ENCODE measurements at places on chromosomes 11 and 22.
A peak's percentile ranks its signal among the peaks of the same experiment; 100 is the strongest.

GRCh38 chr22:35476341-35476740 lies 64.3 kb upstream of the RASD2 start:
- no peak for DNase-seq

- no peak for DNase-seq
Measured at GRCh38 chr11:61172888-61173287, 11.7 kb upstream of the VPS37C start.

DNA sequence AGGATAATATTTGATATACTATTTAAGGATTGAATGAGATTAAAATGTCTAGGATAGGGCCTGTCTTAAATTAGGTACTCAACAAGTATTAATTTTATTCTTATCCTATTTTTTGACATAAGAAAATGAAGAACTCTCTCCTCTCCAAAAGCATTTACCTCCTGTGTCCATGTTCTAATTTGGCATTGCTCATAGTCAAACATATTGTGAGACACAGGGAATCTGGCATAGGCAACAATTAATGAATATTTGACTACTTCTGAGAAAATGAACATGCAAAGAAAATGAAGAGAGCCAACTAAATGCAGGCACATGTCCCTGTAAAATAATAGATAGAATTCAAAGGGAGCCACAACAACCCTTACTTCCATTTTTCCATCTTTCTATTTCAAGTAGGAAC lies 198.5 kb upstream of the C11orf87 start:
- DNase-seq = no peak

GRCh38 chr11:64793271-64794160 lies 9.5 kb downstream of the MAP4K2 start:
- no peak for DNase-seq

GRCh38 chr11:133898031-133898769 lies 52.9 kb upstream of the SPATA19 start:
- no peak for DNase-seq

DNA sequence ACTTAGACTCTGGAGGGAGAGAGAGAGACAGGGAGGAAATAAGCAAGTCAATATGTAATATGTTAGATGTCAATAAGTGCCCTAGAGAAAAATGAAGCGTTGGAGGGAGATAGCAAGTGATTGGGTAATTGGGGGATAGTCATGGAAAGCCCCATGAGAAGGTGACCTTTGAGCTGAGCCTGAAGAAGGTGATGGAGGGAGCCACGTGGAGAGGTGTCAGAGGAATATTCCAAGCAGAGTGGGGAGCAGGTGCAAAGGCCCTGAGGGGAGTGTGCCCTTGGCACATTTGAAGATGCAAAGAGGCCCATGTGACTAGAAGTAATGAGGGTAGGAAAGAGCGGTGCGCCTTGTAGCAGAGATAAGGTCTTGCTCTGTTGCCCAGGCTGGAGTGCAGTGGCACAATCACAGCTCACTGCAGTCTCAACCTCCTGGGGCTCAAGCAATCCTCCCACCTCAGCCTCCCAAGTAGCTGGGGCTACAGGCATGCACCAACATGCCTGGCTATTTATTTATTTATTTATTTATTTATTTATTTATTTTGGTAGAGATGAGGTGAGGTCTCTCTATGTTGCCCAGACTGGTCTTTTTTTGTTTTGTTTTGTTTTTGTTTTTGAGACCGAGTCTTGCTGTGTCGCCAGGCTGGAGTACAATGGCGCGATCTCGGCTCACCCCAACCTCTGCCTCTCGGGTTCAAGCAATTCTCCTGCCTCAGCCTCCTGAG lies 2.1 kb downstream of the LHFPL7 start:
- DNase-seq = no peak

GRCh38 chr11:57778318-57779037 lies 16.9 kb downstream of the CTNND1 start:
- peak; percentile 69 for DNase-seq

DNA sequence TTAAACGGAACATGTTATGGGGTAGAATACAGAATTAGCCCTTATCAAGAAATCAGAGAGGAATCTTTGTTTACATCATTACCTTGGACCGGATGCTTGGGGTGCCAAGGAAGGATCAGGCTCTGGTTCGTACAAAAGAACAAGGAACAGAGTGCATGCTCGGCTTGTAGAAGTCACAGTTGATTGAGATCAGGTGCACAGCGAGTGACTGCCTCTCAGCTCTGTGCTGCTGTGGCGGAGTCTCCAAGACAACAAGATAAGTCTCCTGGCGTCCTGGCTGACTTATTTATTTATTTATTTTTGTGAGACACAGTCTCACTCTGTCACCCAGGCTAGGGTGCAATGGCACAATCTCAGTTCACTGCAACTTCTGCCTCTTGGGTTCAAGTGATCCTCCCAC lies 31.8 kb downstream of the GLB1L2 start:
- DNase-seq = no peak

DNA sequence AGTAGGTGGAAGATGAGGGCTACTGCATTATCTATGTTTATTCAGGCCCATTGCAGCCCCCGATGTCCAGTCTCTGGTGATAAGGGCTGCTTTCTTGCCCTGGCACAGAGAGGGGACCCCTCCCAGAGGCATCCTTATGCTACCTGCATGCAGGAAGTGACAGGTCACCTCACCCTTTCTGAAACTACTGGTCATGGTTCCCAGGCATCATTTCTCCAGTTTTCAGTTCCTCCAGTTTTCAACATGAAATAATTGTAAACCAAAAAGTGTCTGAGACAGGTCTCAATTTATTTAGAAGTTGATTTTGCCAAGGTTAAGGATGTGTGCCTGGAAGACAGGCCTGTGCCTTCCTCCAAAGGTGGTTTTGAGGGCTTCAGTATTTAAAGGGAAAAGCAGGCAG lies 57.0 kb downstream of the CTTN start:
- no peak for DNase-seq

All from progenitor cell of endocrine pancreas (in vitro differentiated cells).